Pancreas (tissue), 10 donors: ENCODE measurements at places on chromosomes 6 and 20. TPM values are rescaled to one million over a fixed set of nuclear protein-coding genes. Genes with fewer than 3 reads are reported as not detected.

DNA sequence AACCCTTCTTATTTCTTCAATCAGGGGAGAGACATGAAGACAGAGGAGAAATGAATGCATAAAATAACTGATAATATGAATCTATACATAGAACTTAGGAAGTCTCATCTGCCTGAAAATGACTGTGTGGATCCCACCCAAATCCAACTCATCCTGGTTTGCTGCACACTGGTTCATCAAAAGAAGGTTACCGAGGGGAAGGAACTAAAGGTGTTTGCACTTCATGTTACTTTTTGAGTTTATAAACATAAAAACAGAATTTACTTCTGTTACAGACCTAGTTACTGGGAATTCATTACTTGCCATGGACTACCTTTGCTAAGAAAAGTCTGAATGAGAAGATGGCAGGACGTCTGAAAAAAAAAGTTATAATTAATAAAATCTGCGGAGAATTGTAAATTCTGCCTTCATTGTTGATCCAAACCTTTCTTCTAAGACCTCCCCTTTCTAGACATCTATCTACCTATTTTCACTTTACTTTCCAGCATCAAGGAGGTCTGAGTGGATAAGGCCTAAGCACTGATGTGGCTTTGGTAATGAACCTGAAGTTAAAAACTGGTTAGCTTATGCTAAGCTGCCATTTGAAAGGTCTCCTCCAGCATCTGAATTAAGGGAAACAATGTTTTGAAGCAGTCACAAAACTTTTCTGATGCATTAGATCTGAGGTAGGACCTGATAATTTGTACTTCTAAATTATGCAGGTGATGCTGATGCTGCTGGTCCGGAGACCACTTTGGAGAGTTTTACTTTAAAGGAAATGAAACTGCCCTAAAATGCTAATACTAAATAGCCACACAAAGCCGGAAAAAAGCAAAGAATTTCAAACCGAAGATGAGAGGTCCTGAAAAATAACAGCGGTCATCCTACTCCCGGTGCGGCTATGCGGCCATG is 84.0 kb downstream of the HFE start:
- no peaks in the 10 kb centered on the region for H3K36me3 ChIP-seq
- peak overlapping the region; percentile 94 for H3K27ac ChIP-seq
- H3K27me3 ChIP-seq, result no peaks in the 10 kb centered on the region
- peaks cover 7% of the 10 kb centered on the region for H3K4me1 ChIP-seq
- peak overlapping the region; percentile 56 for H3K4me3 ChIP-seq

Gene NAA20
- total RNA-seq, result 46.9 TPM

Gene SLC4A11
- total RNA-seq, result 0.71 TPM

Gene FBXO30
- total RNA-seq, result 5.6 TPM

GRCh38 chr20:49567421-49568277 is at the start of gene PTGIS:
Gene PTGIS (minus strand): TSS chr20:49568137. CDS start chr20:49568116, 21 bp downstream.
- H3K36me3 ChIP-seq, result no peaks in the 10 kb centered on the region
- H3K27me3 ChIP-seq, result no peaks in the 10 kb centered on the region
- H3K27ac ChIP-seq, result no peak within 1 kb of the TSS
- H3K4me1 ChIP-seq, result no peaks in the 10 kb centered on the region
- H3K4me3 ChIP-seq, result peak within 1 kb of the TSS; percentile 44
- no peak for DNase-seq

Gene SEL1L2
- not detected for total RNA-seq

- H3K27me3 ChIP-seq, result no peaks in the 10 kb centered on the region
- peak overlapping the region; percentile 89 for H3K27ac ChIP-seq
- DNase-seq, result peak; percentile 77
- H3K4me3 ChIP-seq, result peak overlapping the region; percentile 31
Measured at GRCh38 chr20:62795023-62795761, 1.1 kb upstream of the MRGBP start.

- no peak overlapping the region for H3K27ac ChIP-seq
- no peaks in the 10 kb centered on the region for H3K36me3 ChIP-seq
- H3K4me3 ChIP-seq, result no peak overlapping the region
- DNase-seq, result no peak
- peaks cover 4% of the 10 kb centered on the region for H3K27me3 ChIP-seq
- no peaks in the 10 kb centered on the region for H3K4me1 ChIP-seq
Measured at GRCh38 chr20:1629321-1629720, 9.5 kb upstream of the SIRPB1 start.

GRCh38 chr6:116557893-116558292 is 4.3 kb downstream of the CALHM4 start:
- no peaks in the 10 kb centered on the region for H3K27me3 ChIP-seq
- no peaks in the 10 kb centered on the region for H3K4me1 ChIP-seq
- DNase-seq, result no peak
- no peaks in the 10 kb centered on the region for H3K36me3 ChIP-seq

GRCh38 chr6:124393536-124393935 is 568.7 kb upstream of the RNF217 start:
- no peak for DNase-seq
- H3K27me3 ChIP-seq, result no peaks in the 10 kb centered on the region
- no peaks in the 10 kb centered on the region for H3K36me3 ChIP-seq

- no peaks in the 10 kb centered on the region for H3K4me1 ChIP-seq
- H3K27me3 ChIP-seq, result no peaks in the 10 kb centered on the region
- DNase-seq, result no peak
- no peak overlapping the region for H3K27ac ChIP-seq
- no peaks in the 10 kb centered on the region for H3K36me3 ChIP-seq
- no peak overlapping the region for H3K4me3 ChIP-seq
Measured at GRCh38 chr6:154579046-154579445, 68.6 kb upstream of the CNKSR3 start.

GRCh38 chr20:33176101-33176500 is 8.1 kb downstream of the BPIFA2 start:
- no peak overlapping the region for H3K27ac ChIP-seq
- H3K36me3 ChIP-seq, result no peaks in the 10 kb centered on the region
